ENCODE measurements at places on chromosomes 12 and 14. TPM values are rescaled to one million over a fixed set of nuclear protein-coding genes. Genes with fewer than 3 reads are reported as not detected.

Gene CLEC2A
- total RNA-seq = not detected

Gene WNT1
- total RNA-seq = not detected

Gene SMIM10L1
- 10.2 TPM for total RNA-seq

Gene CLEC1B
- total RNA-seq = not detected

Gene STXBP6
- 26.1 TPM for total RNA-seq

Gene LRR1
- 24.3 TPM for total RNA-seq

- no peak for DNase-seq
These were observed 106.5 kb downstream of the C12orf50 start for GRCh38 chr12:87922736-87923135.

- DNase-seq = no peak
These were observed 22.7 kb upstream of the IFNG-AS1 start for GRCh38 chr12:67966560-67966959.

DNA sequence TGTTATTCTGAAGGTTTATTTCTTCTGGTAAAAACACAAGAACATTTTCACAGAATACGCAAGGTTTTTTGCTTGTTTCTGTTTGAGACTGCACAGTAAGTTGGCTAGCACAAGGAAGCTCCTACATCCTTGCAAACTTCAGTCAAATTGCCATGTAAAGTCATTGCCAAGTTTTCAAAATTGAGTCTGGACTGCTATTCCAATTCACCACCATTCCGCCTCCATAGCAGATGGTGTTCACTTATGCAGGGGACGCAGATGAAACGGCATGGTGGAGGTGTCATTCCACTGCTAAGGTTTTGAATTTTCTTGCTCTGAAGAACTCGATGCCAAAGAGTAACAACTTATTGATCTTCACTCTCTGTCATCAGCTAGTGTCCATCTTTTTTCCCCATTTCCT is 303.9 kb upstream of the SYT1 start:
- no peak for DNase-seq

DNA sequence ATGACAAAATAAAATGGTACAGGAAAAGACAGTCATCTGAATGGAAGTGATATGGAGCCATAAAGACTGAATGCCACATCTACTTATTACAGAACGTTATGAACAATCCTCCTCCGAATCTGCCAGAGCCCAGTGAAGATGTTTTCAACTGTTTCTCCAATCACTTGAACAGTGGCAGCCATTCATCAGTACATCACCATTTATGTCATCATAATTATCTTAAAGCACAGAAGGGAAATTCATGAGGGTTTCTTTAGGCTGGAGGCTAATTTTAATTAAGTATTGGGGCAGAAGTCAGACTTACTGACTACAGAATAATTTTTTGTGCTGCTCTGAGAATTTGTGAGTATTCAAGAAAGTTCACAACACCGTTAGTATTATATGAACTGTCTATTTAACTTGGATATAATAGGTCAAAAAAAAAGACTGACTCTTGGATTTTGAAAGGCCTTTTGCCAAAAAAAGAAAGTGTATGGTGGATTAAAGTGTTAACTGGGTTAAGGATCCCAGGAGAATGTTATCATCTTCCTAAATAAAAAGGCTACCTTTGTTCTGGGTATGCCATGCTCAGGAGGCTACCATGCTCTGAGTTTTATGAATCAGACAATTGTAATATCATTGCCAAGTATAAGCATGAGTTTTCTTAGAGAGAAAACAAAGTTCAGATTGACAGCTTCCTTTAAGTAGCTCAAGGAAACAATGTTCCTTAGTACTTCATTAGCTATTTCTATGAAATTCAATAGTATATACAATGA is 40.1 kb downstream of the PDZRN4 start:
- no peak for DNase-seq

DNA sequence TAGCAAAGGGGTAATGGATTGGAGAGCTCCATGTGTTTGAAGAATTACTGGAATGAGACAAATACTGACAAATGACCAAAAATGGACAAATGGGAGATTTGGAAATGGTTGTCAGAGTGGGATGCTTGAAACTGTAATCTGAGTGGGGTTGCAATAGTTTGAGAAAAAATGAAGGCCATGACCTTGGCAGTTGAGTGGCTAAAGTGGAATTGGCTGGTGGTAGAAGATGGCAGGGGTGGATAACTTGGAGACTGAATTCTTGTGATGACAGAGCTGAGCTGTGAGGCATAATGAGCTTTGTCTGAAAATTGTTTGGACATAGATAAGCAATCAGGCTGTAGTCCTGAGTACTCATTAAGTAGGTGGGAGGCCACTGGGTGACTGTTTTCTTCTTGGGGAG is 222.5 kb upstream of the PRICKLE1 start:
- DNase-seq = no peak

- DNase-seq = no peak
These were observed 47.0 kb upstream of the ERGIC2 start for GRCh38 chr12:29427964-29428363.

- no peak for DNase-seq
These were observed 163.7 kb upstream of the FLRT2 start for GRCh38 chr14:85366226-85366625.

DNA sequence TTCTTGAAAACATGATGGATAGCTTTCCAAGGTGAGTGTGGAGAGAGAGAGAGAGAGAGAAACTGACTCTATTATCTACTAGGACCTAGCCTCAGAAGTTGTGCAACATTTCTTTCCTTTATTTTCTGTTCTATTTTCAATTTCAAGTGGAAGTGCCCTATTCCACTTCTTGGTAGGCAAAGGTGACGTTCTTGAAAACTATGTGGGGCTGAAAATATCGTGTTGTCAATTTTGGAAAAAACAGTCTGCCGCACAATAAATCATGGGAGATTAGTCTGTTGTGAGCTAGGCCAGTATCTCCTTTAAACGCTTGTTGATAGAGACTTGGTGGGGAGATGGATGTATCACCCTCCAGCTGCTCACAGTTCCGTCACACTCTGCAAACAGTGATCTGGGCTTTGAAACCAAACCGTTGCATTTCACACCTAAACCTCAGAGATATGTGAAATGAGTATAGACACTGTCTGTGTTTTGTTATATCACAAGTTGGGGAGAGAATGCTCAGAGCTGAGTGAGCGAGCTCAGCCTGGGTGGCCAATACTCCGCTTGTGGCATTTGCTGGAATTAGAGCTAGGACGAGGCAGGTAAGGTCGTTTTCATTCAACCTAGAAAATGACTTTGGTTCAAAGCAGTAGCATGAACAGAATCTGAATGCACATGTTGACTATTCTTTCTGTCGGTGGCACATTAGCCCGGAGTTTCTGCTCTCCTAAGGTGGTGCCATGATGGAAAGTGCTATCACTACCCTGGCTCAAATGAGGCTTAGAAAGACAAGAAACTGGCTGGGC is 75.1 kb upstream of the ST8SIA1 start:
- no peak for DNase-seq

- DNase-seq = no peak
These were observed 72.9 kb downstream of the C14orf132 start for GRCh38 chr14:96112032-96112431.

DNA sequence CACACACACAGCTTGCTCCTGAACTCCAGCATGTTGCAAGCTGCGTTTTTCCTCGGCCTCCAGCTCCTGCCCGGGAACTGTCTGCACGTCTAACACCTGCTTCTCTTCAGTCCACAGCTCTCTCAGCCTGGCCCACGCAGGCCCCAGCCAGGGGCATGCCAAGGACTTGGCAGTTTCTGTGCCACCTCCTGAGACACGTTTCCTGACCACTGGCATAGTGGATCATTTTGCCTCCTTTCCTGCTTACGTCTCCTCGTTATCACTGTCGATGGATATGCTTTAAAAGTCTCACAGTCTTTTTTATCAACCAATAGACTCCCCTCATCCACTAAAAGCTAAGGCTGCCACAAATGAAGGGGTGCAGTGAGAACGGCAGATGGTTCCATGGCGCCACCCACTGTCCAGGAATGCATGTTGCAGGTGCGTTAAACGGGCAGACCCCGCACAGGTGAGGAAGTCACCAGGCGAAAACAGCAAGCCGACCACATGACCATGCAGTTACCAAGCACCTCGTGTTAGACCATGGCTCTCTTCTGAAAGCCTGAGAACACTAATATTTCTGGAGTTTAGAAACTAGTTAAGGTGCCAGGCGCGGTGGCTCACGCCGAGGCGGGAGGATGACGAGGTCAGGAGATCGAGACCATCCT is 14.7 kb upstream of the TEAD4 start:
- DNase-seq = peak; percentile 60

DNA sequence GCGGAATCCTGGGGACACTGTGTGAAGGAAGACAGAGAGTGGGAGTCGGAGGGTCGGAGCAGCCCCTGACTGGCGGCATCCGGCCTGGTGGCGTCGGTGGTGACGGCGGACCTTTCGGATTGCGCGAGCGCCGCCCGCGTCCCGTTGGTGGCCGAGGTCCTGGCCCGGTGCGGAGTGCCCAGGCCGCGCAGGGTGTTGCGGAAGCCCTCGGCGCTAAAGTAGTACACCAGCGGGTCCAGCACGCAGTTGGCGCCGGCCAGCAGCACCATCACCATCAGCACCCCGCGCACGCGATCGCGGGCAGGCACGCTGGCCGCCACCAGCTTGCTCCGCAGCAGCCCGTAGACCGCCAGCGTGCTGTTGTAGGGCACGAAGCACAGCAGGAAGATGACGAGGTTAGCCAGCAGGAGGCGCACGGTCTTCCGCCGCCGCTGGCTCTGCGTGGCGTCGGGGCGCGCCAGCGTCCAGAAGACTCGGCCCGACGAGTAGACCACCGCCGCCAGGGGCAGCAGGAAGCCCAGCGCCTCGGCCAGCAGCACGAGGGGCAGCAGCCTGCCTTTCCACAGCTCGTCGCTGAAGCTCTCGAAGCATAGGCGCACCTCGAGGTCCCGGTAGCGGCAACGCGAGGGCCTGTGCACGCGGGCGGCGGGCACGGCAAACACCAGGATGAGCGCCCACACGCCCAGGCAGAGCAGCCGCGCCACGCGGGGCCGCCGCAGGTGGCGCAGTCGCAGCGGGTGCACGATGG is 13.1 kb upstream of the CHD4 start:
- no peak for DNase-seq

DNA sequence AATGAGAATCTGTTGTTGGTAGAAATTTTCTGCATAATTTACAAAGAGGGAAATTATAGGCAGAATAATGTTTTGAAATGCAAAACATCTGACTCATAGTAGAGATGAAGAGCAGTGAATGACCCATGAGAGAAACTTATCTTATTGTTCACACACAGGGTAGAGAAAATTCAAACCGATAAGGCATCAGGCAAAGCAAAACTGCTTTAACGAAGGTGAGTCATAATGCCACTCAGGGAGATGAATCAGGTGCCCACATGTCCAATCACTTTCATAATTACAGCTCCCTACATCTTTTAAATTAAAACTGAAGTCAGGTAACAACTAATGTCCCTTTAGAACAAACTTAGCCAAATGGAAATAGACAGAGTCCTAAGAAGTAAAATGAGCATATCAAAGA is 265.6 kb upstream of the GARIN6 start:
- no peak for DNase-seq

DNA sequence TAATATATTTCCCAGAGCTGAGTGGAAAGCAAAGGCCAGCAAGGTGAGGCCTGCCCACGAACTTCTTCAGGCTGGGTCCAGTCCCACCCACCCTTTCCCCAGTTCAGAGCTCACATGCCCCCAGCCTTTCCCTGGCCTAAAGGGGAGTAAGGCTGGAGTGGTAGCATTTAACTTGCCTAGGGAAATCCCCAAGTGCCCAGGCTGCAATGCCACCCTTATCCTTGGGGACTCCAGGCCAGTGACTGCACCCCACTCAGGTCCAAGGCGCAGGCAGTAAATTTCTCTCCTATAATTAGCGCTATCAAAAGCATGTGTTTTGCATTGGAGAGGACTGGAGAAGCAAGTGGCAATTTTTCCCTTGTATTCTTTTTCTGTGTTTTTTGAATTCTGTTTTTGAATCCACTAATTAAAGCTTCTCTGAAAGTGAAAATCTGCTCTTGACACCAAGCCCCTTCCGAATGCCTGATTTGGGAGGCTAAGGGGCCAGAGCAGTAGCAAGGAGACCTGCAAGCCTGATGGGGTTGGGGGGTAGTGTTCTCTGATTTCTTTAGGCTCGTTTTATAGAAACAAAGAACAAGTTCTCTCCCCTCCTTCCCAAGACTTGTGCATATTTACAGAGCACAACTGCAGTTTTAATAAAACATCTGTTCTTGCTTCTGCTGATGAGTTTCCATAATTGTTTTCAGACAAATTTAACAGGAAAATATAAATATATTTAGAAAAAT is 3.5 kb upstream of the HOXC6 start:
- no peak for DNase-seq

GRCh38 chr14:66247662-66248193 is 238.4 kb upstream of the CCDC196 start:
- no peak for DNase-seq

GRCh38 chr12:41174602-41175001 is 13.5 kb upstream of the PDZRN4 start:
- no peak for DNase-seq

DNA sequence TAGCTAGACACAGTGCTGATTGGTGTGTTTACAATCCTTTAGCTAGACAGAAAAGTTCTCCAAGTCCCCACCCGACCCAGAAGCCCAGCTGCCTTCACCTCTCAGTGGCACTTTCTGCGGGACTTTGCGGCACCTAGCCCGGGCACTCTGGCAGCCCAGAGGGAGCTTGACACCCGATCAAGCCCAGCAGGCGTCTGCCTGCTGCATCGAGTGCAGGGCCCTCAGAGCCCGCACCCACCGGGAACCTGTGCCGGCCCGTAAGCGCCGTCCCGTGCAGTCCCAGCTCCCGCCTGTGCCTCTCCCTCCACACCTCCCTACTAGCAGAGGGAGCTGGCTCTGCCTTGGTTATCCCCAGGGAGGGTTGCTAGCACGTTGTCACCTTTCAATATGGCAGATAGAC is 631.0 kb upstream of the STXBP6 start:
- no peak for DNase-seq

DNA sequence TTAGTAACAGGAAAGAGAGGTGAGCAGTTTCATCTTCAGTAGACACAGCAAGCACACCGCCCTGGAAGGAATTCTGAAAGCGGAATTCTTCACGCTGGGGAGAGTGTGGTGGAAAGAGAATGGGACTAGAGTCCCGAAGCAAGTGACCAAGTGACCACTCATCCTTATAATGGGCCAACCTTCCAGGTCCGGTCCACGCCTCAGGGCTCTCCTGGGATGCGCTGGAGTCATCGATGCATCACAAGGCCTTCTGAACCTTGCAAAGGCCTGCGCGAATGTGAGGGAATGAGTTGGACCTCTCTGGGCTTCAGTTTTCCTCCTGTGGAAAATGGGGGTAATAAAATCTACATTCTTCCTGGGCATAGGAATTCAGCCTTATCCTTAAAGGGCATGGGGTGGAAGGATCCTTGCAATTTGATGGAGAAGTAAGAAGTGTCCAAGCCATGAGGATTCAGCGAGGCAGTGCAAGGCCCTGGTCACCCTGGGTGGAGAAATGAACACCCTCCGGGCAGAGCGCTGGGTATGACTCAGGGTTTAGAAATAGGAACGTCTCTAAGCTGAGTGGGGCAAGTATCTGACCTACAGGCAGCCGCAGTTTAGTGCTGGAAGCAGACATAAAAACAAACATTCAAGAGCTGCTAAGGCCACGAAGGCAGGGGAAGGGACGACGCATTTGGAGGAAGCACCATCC is 97.7 kb downstream of the SETD3 start:
- DNase-seq = no peak

GRCh38 chr12:97404093-97404492 is 58.5 kb upstream of the RMST start:
- DNase-seq = no peak

GRCh38 chr14:90301668-90302090 is 30.1 kb downstream of the NRDE2 start:
- DNase-seq = no peak

GRCh38 chr12:43653917-43654316 is 101.9 kb upstream of the ADAMTS20 start:
- DNase-seq = no peak

GRCh38 chr14:50056435-50056834 is 59.9 kb downstream of the VCPKMT start:
- DNase-seq = no peak

Data from colonic mucosa (tissue), 4 donors.